Caco-2 (cell line): ENCODE measurements at places on chromosomes 6 and 20.
A peak's percentile ranks its signal among the peaks of the same experiment; 100 is the strongest.

GRCh38 chr20:6126846-6127245, 4.0 kb upstream of the FERMT1 start:
- DNase-seq, result no peak

- no peak for DNase-seq
Measured at GRCh38 chr6:114586298-114586697, 243.5 kb upstream of the HS3ST5 start.

DNA sequence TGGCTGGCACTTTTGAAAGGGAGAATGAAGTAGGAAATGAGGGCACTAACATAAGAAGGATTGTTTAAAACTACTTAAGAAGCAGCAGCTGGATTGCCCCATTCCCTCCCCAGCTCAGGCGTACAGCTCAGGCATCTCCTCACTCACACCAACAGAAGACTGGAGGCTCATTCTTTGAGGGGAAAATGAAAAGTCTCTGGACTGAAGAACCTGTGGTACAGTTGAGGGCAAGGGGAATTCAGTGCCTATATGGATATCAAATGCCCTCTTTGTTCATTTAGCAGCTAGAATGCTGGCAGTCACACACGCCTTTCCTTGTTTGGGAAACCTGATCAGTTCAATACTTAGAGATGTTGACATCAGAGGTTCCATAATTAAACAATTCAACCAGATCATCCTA, 502.1 kb upstream of the SOX4 start:
- DNase-seq, result no peak

GRCh38 chr6:105692613-105693215, 289.8 kb upstream of the PREP start:
- no peak for DNase-seq

- DNase-seq, result no peak
Measured at GRCh38 chr20:63741676-63742380, 2.3 kb downstream of the SLC2A4RG start.

DNA sequence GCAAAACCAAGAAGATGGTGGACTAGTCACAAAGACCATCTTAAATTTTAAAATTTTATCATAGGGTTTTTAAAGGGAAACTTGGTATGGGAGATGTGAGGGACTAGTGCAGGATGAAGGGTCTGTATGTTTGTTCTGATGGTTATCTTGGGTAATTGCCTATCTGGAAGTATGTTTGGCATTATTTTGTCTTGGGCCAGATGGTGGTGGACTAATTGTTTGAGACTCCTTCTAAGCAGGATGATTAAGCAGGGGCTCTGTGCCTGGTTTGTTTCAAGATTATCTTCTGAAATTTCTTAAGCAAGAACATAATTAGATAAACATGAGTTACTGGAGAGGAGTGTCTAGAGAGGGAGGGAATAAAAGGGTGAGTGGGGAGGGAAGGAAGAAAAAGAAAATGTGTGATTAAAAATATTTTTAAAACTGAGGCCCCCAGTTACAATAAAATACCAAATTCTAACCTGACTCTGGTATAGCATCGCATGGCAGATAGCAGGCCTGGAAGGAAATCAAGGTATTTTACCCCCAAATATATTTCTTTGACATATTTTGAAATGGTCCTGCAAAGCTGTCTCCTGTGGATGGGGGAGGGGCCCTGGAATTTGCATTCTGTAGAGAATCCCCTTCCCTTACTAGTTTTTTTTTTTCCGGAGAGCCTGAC, 49.9 kb upstream of the FAM184A start:
- no peak for DNase-seq

DNA sequence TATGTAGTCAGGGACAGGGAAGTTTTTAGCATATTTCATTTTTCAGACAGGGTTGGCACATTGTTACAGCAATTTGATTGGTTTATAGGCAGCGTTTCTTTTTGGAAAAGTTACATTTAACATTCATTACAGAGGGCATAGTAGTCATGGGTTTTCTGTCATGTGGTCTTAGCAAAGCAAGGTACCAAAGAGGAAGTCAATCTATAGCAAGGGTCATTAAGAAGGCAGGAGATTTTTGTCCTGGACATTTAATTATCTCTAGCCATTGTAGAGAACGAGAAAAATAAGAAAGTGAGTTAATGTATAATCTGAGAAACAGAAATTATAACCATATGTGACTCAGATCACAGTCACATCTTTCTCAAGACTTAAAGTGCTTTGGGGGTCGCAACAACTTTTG, 47.4 kb downstream of the TPD52L1 start:
- no peak for DNase-seq

DNA sequence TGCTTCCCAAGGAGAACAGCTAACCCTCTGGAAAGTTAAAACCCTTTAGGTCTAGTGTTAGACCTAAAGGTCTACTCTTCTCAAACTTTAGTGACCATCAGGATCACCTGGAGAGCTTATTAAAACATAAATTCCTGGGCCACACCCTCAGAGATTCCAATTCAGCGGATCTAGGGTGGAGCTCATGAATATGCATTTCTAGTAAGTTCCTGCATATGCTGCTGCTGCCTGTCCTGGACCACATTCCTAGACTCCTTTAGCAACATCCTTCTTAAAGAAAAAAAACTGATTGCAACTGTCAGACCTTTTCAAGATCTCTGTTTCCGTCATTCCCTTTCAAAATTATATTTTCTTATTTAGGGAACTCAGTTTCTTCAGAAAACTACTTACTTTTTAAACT, 31.2 kb downstream of the SNAP25 start:
- DNase-seq, result no peak

GRCh38 chr6:33091957-33092356, 16.2 kb downstream of the HLA-DPB1 start:
- no peak for DNase-seq

- DNase-seq, result peak; percentile 75
Measured at GRCh38 chr6:146598772-146599405, at the start of gene ADGB. Gene ADGB (plus strand): TSS chr6:146598972. CDS start chr6:146599041, 69 bp downstream.

GRCh38 chr20:51447097-51447764, 95.3 kb downstream of the NFATC2 start:
- peak; percentile 34 for DNase-seq

DNA sequence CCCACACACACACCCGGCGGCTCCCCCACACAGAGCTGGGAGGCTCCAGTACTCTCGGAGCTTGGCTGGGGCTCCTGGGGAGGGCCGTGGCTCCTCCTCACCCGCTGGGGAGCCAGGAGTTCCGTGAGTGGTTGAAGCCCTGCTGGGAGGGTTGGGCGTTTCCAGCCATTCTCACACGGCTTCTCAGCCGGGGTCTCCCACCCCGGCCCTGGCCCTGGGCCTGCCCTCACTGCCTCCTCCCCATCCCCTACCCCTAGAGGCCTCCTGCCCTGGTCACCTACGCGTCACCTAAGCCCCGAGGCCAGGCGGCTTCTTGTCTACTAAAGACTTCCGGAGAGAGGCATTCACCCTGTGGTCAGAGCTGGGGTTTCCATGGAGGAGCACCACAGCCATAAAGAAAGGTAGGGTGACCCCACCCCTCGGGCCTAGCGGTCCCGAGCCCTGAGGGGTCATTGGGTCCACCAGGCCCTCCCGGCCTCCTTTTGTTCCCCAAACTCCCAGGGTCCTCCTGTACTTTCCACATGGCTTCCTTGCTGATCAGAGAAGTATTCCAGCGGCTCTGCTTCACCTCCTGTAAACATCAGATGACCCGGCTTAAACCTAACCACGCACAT, 99.3 kb downstream of the TTLL2 start:
- DNase-seq, result no peak
